ENCODE measurements at places on chromosomes 16 and 17.

- peak; percentile 52 for DNase-seq
Observed at GRCh38 chr17:28763804-28764266, 20.0 kb downstream of the TRAF4 start.

DNA sequence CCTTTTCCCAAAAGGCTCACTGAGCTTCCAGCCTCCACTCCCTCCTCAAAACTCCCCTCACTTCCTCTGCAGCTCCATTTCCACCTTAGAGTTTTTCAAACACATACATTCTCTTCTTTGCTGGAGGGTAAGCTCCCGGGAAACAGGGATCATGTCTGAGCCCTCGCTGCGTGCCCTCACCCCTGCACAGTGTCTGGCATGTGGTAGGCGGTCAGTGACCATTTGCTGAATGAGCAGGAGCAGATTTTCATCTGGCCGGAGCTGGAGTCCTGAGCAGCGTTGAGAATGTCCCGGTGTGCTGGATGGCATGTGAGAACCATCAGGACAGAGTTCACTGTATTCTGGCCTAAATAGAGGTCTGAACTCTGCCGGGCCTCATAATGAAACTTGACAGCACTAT lies 274.5 kb downstream of the GRIN2A start:
- no peak for DNase-seq

DNA sequence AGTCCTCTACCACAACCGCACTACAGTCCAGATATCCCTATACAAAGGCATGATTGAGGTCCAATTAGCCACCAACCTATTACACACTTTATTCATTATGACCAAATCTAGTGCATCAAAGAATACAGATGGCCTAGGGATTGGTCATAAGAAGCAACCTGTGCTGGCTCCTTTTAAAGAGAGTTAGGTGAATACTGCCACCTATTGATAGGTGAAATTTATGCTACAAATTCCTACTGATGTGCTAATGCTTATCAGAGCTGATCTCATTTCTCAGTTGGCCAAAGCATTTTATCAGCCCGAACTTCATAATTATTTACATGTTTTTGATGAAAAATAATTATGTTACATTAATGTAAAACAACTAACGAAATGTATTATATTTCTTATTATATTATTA lies 166.3 kb downstream of the ANKFN1 start:
- DNase-seq = peak; percentile 58

- DNase-seq = no peak
Observed at GRCh38 chr17:48093341-48094045, 7.8 kb downstream of the CBX1 start.

DNA sequence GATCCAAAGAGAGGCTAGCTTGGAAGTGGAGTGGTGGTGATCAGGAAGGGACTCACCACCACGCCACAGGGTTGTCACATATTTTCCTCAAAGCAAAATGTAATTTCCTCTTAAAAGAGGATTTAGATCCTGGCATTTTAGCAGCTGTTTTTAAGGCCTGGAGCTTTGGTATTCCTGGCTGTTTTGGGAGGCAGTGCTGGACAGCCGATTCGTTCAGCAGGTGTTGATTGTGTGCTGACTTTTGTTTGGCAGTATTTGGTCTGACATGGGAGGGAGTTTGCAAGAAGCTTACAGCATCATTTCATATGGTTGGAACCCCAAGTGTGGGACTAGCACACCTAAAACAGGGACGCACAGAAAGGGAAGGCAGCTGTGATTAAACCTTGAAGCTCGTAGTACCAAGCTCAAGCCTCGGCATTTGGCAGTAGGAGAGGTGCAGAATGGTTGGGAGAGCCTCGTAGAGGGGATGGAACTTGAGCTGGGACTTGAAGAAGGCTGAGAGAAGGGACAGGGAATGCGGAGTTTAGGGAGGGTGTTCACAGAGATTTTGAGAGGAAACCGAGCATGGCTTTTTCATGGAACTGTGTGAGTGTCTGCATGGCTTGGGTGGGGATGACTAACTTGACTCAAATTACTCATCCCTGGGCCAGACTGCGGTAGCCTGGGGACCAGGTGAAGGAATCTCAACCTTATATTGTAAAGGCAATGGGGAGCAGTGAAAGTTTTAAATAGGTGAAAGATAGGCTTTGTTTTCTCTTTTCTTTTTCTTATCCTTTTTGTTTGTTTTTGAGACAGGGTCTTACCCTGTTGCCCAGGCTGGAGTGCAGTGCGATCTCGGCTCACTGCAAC lies 52.3 kb downstream of the RPTOR start:
- peak; percentile 53 for DNase-seq

DNA sequence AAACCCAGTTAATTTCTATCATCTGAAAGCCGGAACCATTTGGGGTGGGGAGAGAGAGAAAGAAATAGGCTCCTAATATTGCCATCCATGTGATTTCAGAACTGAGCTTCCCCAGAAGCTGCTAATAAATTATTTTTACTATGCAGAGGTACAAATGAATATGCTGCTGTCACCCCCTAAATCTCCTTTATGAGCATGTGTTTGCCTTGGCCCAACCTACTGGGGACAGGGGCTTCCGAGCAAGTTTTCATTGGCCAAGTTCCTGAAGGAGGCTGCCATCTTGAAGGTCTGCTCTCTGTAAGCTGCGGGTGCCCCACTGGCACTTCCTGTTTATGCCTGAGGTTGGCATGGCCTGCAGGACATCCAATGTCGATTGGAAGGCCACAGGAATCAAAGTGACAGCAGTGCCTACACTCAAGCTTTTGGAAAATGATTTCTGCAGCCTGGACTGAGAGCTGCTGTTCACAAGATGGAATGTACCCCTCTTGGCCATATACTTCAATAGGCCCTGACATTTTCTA lies 194.7 kb downstream of the XYLT1 start:
- no peak for DNase-seq

- peak; percentile 30 for DNase-seq
Observed at GRCh38 chr17:76757256-76757655, 19.3 kb downstream of the MFSD11 start.
